ENCODE measurements at places on chromosomes 11 and 22.

DNA sequence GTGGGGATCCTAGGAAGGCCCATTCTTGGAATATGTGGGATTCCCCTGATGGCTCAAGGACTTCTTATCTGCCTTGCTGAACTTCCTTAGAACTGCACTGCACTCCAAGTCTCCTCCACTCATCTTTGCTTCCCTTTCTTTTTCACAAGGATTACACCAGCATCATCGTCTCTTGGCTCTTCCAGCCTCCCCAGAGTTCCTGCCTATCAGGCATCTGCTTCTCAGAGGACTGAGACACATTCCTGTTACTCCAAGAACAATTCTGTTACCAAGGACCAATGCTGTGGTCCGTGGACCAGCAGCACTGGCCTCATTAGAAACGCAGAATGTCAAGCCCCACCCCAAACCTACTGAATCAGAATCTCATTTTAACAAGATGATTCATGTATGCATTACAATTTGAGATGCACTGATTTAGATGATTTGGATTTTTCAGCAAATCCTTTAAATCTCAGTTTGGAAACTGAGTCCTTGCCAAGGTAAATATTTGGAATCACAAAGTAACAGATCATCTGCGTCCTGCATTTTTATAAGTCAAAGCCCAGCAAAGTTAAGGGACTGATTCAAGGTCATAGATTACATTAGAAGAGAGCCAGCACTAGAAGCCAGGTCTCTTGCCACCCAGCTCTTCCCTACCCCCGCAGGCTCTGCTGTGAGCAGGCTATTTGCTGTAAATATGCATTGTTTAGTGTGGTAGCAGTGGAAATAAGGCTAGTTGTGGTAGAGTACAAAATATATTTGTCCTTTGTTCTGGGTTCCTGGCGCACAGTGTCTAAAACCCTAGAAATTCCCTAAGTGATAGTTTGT is 110.9 kb downstream of the SWAP70 start:
- peak; percentile 90 for DNase-seq

DNA sequence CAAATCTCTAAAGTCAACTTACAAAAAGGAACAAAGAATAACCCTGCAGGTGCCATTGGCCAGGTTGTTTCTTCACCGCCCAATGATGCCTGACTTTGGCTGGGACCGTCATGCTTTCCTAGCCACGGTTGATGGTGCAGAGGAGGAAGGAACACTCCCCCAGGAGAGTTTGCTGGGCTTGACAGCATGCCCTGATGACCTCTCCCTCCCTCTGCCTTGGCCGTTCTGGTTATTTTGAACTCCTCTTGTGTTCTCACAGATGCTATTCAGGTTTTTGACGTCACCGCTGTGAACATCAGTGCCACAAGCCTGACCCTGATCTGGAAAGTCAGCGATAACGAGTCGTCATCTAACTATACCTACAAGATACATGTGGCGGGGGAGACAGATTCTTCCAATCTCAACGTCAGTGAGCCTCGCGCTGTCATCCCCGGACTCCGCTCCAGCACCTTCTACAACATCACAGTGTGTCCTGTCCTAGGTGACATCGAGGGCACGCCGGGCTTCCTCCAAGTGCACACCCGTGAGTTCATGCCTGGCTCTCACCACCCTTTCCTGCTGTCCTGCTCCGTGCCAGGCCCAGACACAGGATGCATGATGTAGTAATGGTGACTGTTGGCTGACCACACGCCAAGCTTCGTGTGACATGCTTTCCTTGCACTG is 89.0 kb upstream of the OR4B1 start:
- no peak for DNase-seq

GRCh38 chr22:30232716-30233218 is 13.8 kb downstream of the LIF start:
- DNase-seq, result no peak

- no peak for DNase-seq
These were observed 40.9 kb upstream of the CELSR1 start for GRCh38 chr22:46578251-46578823.

- no peak for DNase-seq
These were observed 45.8 kb upstream of the NOX4 start for GRCh38 chr11:89536926-89537325.

DNA sequence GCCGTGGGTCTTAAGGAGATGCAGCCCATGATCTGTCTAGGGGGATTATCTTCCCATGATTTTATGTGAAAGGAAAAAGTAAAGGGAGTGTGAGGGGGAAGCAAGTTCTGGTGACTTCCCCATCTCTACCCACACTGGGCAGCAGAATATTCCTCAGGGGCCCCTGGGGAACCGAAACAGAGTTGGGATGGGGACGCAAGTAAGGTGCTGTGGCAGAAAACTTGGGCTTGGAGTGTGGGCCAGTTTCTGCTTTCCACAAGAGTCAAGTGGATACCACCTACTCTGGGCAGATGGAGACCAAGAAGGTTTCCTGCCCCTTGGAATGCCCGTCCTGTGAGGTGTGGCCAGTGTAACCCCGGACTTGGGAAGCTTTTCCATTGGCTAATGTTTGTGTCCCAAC is 64.4 kb downstream of the SGSM3 start:
- no peak for DNase-seq

DNA sequence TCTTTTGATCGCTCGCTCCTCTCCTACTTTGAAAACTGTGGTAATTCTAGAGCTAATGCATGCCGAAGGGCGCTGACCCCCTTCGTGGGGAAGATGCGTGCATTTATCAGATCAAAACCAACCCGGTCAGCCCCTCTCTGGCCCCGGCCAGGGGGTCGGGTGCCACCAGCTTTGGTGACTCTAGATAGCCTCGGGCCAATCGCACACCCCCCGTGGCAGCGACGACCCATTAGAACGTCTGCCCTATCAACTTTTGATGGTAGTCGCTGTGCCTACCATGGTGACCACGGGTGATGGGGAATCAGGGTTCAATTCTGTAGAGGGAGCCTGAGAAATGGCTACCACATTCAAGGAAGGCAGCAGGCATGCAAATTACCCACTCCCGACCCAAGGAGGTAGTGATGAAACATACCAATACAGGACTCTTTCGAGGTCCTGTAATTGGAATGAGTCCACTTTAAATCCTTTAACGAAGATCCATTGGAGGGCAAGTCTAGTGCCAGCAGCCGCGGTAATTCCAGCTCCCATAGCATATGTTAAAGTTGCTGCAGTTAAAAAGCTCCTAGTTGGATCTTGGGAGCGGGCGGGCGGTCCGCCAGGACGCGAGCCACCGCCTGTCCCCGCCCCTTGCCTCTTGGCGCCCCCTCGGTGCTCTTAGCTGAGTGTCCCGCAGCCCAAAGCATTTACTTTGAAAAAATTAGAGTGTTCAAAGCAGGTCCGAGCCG is 3898.2 kb upstream of the OR11H1 start:
- no peak for DNase-seq

- no peak for DNase-seq
These were observed 8.6 kb downstream of the MOB2 start for GRCh38 chr11:1478011-1478410.

DNA sequence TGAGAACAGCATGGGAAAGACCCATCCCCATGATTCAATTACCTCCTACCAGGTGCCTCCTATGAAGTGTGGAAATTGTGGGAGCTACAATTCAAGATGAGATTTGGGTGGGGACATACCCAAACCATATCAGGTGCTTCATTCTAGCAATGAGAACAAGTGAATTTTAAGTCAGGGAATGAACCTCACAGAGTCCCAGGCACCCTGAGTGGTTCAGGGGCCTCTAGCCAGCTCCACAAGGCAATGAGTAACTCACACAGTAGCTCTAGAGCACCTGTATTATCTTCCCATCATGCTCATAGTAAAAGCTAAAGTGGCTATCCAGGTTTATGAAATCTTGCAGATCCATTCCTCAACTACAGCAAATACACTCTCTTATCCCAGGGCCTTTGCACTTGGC is 13.1 kb upstream of the ACCSL start:
- no peak for DNase-seq

DNA sequence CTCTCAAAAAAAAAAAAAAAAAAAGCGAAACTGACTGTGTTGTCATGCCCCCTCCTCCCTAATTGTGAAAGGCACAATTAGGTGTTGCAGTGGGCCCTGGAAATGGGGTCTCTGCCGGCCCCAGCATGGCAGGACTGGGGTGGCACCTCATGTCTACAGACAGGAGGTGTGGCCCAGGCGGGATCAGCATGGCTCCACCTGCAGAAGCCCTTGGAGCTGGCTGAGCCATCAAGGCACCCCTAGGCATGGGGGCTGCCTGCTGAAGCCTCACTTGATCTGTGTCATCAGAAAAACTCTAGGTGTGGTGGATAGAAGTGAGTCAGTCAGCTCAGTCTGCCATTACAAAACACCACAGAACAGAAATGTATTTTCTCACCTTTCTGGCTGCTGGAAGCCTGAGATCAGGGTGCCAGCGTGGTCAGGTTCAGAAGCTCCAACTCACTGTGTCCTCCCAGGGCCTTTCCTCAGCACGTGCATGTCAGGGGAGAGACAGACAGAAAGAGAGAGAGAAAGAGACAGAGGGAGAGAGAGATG is 10.1 kb upstream of the B4GALNT4 start:
- no peak for DNase-seq

- no peak for DNase-seq
These were observed 33.3 kb upstream of the RAB1B start for GRCh38 chr11:66235141-66235540.

DNA sequence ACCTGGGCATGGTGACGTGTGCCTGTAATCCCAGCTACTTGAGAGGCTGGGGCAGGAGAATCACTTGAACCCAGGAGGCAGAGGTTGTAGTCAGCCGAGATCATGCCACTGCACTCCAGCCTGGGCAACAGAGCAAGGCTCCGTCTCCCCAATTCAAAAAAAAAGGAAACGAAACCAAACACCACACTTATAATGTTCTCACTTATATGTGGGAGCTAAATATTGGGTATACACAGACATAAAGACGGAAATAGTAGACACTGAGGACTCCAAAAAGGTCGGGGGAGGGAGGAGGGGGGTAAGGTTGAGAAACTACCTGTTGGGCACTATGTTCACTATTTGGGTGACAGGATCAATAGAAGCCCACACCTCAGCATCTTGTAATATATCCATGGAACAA is 94.3 kb downstream of the GAB2 start:
- DNase-seq, result no peak

DNA sequence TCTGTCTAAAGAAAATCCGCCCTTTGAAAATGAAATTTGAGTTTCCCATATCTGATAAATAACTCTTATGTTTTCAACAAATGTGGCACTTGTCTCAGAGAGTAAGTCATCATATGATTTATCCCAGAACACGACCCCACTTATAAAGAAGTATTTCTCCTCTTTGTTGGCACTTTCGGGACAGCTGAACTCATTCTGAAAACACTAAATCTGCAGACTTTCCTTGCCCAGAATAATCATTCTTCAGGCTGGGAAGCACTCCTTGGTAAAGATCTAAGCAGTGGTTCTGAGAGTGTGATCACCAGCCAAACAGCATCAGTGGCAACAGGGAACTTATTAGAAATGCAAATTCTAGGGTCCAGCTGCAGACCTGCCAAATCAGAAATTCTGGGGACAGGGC is 532.2 kb upstream of the API5 start:
- DNase-seq, result no peak

- no peak for DNase-seq
These were observed 16.3 kb upstream of the RDX start for GRCh38 chr11:110312670-110313069.

- DNase-seq, result peak; percentile 13
These were observed 224.3 kb upstream of the C11orf87 start for GRCh38 chr11:109197656-109198055.

GRCh38 chr11:35983981-35984380 is 40.1 kb downstream of the LDLRAD3 start:
- no peak for DNase-seq

DNA sequence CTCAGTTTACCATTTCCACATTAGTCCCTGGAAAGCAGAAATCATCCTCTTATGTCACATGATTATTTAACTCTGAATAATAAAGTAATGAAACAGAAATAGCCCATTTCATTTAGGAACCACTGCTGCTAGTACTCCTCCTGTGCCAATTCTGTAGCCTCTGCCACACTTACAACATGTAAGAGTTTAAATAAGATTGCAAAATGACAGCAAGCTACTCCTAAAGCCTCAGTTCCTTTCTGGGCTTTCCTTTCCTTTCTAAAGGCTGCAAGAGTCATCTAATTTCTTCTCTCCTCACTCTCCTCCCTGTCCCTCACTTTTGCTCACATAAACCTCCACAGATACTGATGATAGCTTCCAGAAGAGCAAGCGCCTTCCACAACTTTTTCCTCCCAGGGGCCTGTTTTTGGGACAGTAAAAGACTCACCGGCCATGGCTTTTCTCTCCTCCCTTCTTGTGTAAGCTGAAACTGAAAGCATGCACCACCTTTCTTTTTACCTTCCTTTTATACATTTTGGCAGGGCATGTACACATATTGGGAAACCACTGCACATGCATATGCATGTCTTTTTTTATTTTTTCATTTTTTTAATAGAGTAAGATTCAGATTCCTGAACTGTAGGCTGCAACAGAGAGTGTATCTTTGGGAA is 38.5 kb downstream of the CARD18 start:
- DNase-seq, result no peak

- DNase-seq, result peak; percentile 88
These were observed 32.2 kb downstream of the C2CD3 start for GRCh38 chr11:74138572-74138971.

DNA sequence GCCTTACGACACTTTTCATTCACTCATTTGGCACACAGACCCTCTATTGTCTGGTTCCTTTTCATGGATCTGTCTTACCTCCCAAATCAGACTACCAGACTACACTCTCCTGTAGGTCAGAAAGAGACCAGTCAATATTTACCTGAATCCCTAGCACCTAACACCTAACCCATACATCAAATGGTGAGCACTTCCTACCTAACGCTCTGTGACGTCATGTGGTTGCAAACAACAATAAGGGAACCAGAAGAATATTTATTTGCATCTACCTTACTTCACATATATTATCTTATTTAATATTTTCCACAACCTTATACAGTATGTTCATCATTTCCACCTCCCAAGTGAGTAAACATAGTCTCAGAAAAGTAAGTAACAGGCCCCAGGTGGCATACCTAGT is 323.4 kb downstream of the SOX6 start:
- no peak for DNase-seq

DNA sequence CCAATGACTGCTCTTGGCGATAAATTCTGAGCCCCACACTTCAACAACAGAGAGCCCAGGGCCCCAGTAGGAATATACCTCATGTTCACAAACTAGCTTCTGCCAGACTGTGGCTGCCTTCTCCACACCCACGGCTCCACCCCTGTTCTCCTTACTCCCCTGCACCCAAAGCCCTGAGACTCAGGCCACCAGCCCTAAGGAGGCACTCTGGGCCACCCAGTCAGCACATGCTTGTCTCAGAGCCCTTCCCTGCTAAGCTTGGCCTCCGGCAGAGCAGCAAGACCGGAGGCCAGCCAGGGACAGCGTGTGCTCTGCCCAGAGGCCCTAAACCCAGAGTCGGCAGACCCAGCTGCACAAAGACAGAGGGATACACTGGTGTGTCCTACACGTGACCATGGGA is 27.9 kb downstream of the SPATA19 start:
- no peak for DNase-seq
